A549 treated with Mapracorat at 1 μM for 4 hours (cell line): ENCODE measurements at places on chromosomes 1 and 21. TPM values are rescaled to one million over a fixed set of nuclear protein-coding genes. Genes with fewer than 3 reads are reported as not detected.

The ERICH3 gene
- not detected in 5 replicates for total RNA-seq

The TIE1 gene
- total RNA-seq = not detected in 5 replicates

The FAM229A gene
- total RNA-seq = 2.5 to 5.6 TPM (median 4.0 TPM) in 5 replicates

The SLAMF8 gene
- total RNA-seq = 0.08 to 0.27 TPM (median 0.22 TPM) in 5 replicates

The LCE2C gene
- total RNA-seq = not detected in 5 replicates

The NBPF4 gene
- total RNA-seq = 0.12 to 0.16 TPM (median 0.14 TPM) in 4 of 5 replicates, not detected in the other

The UBL4B gene
- not detected in 5 replicates for total RNA-seq

The ITLN2 gene
- total RNA-seq = 0.55 to 0.85 TPM (median 0.62 TPM) in 5 replicates

The PPFIA4 gene
- total RNA-seq = 0.29 to 0.89 TPM (median 0.45 TPM) in 5 replicates

The LRRN2 gene
- total RNA-seq = 11.7 to 15.3 TPM (median 12.7 TPM) in 5 replicates

The C1orf53 gene
- 4.7 to 8.2 TPM (median 5.9 TPM) in 5 replicates for total RNA-seq

The GLIS1 gene
- 0.05 to 0.07 TPM (median 0.06 TPM) in 3 of 5 replicates, not detected in the others for total RNA-seq

The CYYR1 gene
- total RNA-seq = not detected in 5 replicates

The SCAMP3 gene
- 105 to 138 TPM (median 121 TPM) in 5 replicates for total RNA-seq

The PGLYRP4 gene
- total RNA-seq = not detected in 5 replicates

The TMEM167B gene
- total RNA-seq = 7.8 to 10.8 TPM (median 8.1 TPM) in 5 replicates

The CCDC27 gene
- total RNA-seq = not detected in 5 replicates

The ADAMTSL4 gene
- total RNA-seq = 4.3 to 8.1 TPM (median 6.8 TPM) in 5 replicates

The SPRR3 gene
- total RNA-seq = not detected in 5 replicates

The CRYAA gene
- total RNA-seq = not detected in 5 replicates

The TP73 gene
- 0.59 to 0.87 TPM (median 0.75 TPM) in 5 replicates for total RNA-seq

The TNFRSF1B gene
- total RNA-seq = 0.35 to 0.78 TPM (median 0.48 TPM) in 5 replicates

The CD1E gene
- total RNA-seq = not detected in 5 replicates

The TMPRSS15 gene
- not detected in 5 replicates for total RNA-seq

The NBPF26 gene
- total RNA-seq = 3.8 to 5.6 TPM (median 4.8 TPM) in 5 replicates

The LDLRAD2 gene
- total RNA-seq = 0.02 to 0.17 TPM (median 0.07 TPM) in 4 of 5 replicates, not detected in the other

The TRIM63 gene
- total RNA-seq = 1.3 to 1.8 TPM (median 1.5 TPM) in 5 replicates

The ZMPSTE24 gene
- 35.7 to 38.8 TPM (median 37.6 TPM) in 5 replicates for total RNA-seq

The ZNF648 gene
- total RNA-seq = not detected in 5 replicates
